ENCODE measurements at places on chromosomes 2 and 18.

- DNase-seq: peak; percentile 53
Measured at GRCh38 chr2:63589148-63589958, 590 bp downstream of the MDH1 start.

GRCh38 chr2:72993147-72993932 lies 76.0 kb downstream of the EMX1 start:
- DNase-seq: peak; percentile 22

- no peak for DNase-seq
Measured at GRCh38 chr2:195410074-195410671, 246.9 kb upstream of the SLC39A10 start.

DNA sequence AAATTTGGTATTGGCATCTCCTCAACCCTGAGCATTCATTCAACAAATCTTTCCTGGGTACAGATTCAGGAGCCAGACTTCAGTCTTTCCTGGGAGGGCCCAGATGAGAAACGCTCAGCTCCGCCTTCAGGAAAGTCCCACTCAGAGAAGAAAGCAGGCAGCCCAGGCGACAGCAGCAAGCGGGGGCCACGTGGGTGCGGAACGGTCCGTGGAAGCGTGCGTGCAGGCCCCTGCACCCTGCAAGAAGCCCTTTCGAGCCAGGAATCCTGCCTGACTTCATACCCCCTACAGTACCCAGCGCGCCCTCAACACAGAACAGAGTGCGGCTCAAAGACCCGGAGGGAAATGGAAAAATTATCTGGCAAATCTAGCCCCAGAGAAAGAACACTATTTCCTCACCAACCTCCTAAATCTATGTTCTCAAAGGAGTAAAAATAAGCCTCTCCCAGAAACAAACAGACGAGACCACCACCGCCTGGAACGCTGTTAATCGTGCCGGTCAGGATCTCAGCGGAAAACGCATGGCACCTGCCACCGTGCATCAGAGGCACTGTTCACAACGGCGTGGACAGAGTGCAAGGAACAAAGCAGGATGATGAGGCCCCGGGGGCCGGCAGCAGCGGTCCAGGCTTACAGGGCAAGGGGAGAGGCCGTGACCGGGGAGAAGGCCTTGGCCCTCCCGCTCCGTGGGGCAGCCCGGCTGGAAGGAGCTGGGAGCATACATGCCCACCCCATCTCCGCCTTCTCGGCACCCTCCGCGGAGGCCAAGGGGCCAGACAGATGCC lies 318.3 kb downstream of the EIPR1 start:
- DNase-seq: no peak

DNA sequence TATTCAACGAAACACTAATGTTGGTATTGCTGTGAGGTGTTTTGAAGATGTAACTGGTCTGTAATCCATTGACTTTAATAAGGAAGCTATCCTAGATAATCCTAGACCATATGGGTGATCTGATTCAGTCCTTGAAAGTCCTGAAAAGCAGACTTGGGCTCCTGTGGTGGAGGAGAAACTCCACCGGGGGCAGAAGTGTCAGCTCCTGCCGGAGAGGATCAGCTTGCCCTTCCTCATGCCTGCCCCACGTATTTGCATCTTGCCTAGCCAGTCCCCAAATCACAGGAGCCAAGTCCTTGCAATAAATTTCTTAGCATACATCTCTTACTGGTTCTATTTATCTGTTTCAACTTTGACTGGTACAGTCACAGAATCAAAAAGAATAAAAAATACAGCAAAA lies 144.2 kb upstream of the DLGAP1 start:
- DNase-seq: no peak

DNA sequence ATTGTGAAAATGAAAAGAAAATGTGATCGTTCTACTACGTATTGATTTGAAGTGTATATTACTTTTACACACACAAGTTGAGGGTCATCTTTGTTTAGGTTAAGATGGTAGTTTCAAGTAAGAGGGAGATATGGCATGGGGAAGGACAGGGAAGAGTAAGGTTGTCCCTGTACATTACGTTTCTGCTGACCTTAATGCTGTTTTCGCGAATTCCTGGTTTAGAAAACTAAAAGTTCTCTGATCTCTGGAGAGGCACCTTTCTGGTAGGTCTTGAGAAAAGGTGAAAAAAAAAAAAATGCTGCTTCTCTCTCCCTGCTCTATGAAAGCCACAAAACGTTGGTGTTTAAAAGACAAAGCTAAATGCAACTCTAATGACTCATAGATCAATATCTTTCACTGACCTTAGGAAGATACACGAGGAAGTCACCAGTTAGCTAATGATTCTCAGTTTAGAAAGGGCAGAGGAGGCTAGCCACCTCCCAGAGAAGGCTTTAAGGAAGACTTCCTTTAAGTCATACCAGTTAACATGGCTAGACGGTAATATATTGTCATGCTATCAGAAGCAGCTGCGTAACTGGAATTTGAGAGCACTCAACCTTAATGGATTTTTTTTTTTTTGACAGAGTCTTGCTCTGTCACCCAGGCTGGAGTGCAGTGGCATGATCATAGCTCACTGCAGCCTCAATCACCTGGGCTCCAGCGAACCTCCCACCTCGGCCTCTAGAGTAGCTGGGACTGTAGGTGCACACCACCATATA lies 13.2 kb downstream of the TXNDC2 start:
- DNase-seq: no peak

GRCh38 chr2:85763132-85763531 lies 9.3 kb downstream of the ATOH8 start:
- DNase-seq: no peak

DNA sequence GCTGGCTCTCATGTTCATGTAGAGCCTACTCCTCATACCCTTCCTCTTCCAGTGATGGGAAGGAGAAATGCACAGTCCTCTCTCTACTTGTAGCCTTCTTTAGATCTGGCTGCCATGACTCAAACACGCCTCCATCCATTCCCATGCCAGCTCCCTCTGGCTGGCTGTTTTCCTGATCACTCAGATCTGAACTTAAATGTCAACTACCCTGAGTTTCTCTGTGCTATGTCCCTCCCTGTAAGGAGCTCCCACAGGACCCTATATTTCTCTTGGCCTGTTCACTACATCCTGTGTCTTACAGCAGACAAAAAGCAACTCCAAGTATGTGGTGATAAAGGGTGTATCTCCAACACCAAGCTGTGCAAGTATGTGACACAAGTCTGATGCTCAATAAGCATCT lies 152.4 kb downstream of the TCF4 start:
- DNase-seq: no peak

DNA sequence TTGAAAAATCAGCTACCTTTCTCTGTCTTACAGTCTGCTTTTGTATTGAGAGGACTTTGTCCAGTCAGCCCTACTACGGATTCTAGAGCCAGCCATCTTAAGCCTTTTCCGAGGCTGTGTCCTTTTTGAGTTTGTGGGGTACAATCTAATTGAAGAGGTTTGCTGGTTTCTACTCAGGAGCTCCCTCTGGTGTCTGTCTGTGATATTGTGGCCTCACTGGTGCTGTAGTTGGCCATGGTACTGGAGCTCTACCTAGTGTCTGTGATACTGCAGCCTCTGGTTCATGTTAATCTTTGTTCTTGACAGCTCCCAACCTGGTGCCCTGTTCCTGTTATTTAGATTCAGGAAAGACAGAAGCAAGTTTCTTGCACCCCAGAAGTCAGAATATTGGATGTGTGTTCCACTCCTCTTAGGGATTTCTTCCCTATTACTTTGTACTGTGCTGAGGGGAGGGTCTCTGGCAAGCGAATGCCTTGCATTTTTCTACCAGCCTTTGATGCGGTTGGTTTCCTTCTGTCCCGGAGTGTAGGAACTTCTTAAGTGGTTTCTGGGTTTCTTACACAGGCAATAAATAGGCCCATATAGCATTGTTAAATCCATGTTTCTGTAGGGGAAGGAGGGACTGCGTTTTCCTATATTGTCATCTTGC lies 78.5 kb downstream of the ACSL3 start:
- peak; percentile 50 for DNase-seq

GRCh38 chr2:144595686-144596072 lies 75.8 kb upstream of the ZEB2 start:
- DNase-seq: peak; percentile 21

GRCh38 chr18:22005191-22005841 lies 164.1 kb upstream of the GATA6 start:
- no peak for DNase-seq
